ENCODE measurements at places on chromosomes 7 and 10.

GRCh38 chr7:42023262-42023661 lies 213.7 kb downstream of the GLI3 start:
- DNase-seq = no peak
- no peaks in the 10 kb centered on the region for H3K4me1 ChIP-seq
- no peak overlapping the region for H3K27ac ChIP-seq
- no peaks in the 10 kb centered on the region for H3K27me3 ChIP-seq

DNA sequence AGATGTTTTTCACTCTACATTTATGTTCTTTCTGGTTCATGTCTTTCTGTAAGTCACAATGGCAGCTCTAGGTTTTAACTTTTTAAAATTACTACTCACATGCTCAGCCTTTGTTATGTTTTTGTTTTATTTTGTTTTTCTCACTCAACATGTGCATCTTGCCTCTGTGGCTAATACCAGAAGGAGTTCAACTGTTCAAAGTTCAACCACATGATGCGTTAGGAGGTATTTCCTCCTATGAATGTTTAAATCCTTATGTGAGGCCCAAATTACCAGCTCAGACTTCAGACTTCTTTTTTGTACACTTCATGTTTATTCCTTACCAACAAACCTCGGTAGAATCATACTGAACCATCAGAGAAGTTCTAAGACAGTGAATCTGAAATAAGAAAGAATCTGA lies 151.6 kb downstream of the MALRD1 start:
- no peak overlapping the region for H3K27ac ChIP-seq
- no peak for DNase-seq
- no peak overlapping the region for H3K4me3 ChIP-seq

GRCh38 chr10:13630231-13630630 lies 43.5 kb downstream of the PRPF18 start:
- H3K27ac ChIP-seq = no peak overlapping the region
- H3K4me3 ChIP-seq = no peak overlapping the region
- no peak for DNase-seq
- peaks cover 9% of the 10 kb centered on the region for H3K4me1 ChIP-seq
- peaks cover 8% of the 10 kb centered on the region for H3K36me3 ChIP-seq
- H3K27me3 ChIP-seq = no peaks in the 10 kb centered on the region

- no peak overlapping the region for H3K4me3 ChIP-seq
- H3K36me3 ChIP-seq = no peaks in the 10 kb centered on the region
- H3K27ac ChIP-seq = no peak overlapping the region
- no peak for DNase-seq
Measured at GRCh38 chr7:69827558-69827957, 229.3 kb downstream of the AUTS2 start.

DNA sequence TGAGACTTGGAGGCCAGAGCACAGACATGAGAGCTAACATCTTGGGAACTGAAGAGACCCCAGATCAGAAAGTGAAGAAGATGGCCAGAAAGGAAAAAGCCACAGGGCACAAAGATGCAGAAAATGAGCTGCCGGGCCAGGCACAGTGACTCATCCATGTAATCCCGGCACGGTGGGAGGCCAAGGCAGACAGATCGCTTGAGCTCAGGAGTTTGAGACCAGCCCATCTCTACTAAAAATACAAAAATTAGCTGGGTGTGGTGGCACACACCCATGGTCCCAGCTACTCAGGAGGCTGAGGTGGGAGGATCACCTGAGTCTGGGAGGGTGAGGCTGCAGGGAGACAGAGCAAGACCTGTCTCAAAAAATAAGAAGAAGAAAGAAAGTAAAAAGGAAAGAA lies 81.4 kb upstream of the MGMT start:
- H3K27me3 ChIP-seq = no peaks in the 10 kb centered on the region
- H3K27ac ChIP-seq = no peak overlapping the region

GRCh38 chr10:13784067-13784466 lies 197.3 kb downstream of the PRPF18 start:
- H3K27ac ChIP-seq = no peak overlapping the region
- H3K4me1 ChIP-seq = peaks cover 13% of the 10 kb centered on the region
- no peaks in the 10 kb centered on the region for H3K36me3 ChIP-seq
- no peak overlapping the region for H3K4me3 ChIP-seq
- no peak for DNase-seq
- H3K27me3 ChIP-seq = no peaks in the 10 kb centered on the region

DNA sequence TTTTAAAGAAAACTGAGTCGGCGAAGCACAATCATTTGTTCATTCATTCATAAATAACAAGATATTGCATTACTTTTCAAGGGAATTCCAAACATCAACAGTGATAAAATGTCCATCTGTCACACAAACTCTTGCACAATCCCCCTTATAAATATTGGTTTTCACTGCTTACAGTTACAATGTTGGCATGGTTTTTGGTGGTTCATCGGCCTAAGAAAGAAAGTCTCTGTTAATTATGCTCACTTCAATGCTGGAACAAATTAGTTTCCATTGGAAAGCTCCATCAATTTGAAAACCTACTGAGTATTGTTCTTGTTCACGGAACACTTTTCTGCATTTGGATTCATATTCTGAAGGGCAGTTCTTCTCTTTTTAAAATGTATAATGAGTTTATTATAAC lies 188.5 kb downstream of the JAZF1 start:
- H3K36me3 ChIP-seq = no peaks in the 10 kb centered on the region
- no peaks in the 10 kb centered on the region for H3K27me3 ChIP-seq
- peaks cover 2% of the 10 kb centered on the region for H3K4me1 ChIP-seq
- no peak overlapping the region for H3K4me3 ChIP-seq
- DNase-seq = no peak
- no peak overlapping the region for H3K27ac ChIP-seq

DNA sequence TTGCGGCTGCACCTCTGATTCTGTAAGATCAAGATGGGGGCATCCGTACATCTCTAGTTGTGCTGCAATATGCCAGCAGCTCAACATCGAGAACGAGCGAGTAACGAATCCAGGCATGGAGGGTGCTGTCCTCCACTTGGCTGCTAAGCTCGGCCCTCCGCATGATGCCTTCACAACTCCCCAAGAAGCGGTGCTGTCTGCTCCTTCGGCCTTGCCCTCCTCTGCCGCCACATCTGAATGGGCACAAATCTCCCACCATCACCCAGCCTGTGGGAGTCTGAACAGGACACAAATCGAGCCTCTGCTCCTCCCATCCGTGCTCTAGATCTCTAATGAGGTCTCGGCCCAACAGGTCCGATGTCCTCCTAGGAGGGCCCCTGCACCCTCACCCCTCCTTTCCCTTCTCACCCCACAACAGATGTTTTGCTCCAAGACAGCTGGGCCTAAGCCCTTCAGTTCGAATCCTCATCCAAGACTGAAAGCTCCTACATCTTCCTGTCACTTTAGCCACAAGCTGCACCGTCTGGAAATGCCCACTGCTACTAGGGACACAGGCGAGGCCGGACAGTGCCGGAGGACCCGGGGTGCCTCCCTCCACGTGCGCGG lies 86.7 kb downstream of the ZNF33B start:
- H3K27ac ChIP-seq = no peak overlapping the region
- DNase-seq = no peak
- no peaks in the 10 kb centered on the region for H3K27me3 ChIP-seq
- H3K4me3 ChIP-seq = peak overlapping the region; percentile 87
- H3K4me1 ChIP-seq = peaks cover 6% of the 10 kb centered on the region

- DNase-seq = no peak
- H3K4me3 ChIP-seq = peak overlapping the region; percentile 60
- no peaks in the 10 kb centered on the region for H3K36me3 ChIP-seq
- peak overlapping the region; percentile 52 for H3K27ac ChIP-seq
- H3K4me1 ChIP-seq = peaks cover 10% of the 10 kb centered on the region
- no peaks in the 10 kb centered on the region for H3K27me3 ChIP-seq
Measured at GRCh38 chr10:4034907-4035598, 250.0 kb upstream of the KLF6 start.

- H3K36me3 ChIP-seq = peaks cover 21% of the 10 kb centered on the region
- H3K27ac ChIP-seq = peak overlapping the region; percentile 95
- peak overlapping the region; percentile 56 for H3K4me3 ChIP-seq
- DNase-seq = no peak
Measured at GRCh38 chr10:62050346-62050892, 148.9 kb downstream of the ARID5B start.

GRCh38 chr7:149254181-149254858 lies 7.7 kb upstream of the ZNF783 start:
- H3K36me3 ChIP-seq = peaks cover 61% of the 10 kb centered on the region
- H3K27me3 ChIP-seq = no peaks in the 10 kb centered on the region
- DNase-seq = no peak
- H3K27ac ChIP-seq = no peak overlapping the region
- H3K4me3 ChIP-seq = no peak overlapping the region

GRCh38 chr10:120641695-120642094 lies 184.7 kb downstream of the PLPP4 start:
- no peak overlapping the region for H3K27ac ChIP-seq
- no peak for DNase-seq
- no peaks in the 10 kb centered on the region for H3K27me3 ChIP-seq
- no peaks in the 10 kb centered on the region for H3K36me3 ChIP-seq
- no peak overlapping the region for H3K4me3 ChIP-seq

GRCh38 chr10:68870061-68870460 lies 31.1 kb upstream of the DDX50 start:
- H3K27ac ChIP-seq = no peak overlapping the region
- no peak for DNase-seq
- no peaks in the 10 kb centered on the region for H3K36me3 ChIP-seq
- H3K27me3 ChIP-seq = no peaks in the 10 kb centered on the region
- H3K4me1 ChIP-seq = no peaks in the 10 kb centered on the region

DNA sequence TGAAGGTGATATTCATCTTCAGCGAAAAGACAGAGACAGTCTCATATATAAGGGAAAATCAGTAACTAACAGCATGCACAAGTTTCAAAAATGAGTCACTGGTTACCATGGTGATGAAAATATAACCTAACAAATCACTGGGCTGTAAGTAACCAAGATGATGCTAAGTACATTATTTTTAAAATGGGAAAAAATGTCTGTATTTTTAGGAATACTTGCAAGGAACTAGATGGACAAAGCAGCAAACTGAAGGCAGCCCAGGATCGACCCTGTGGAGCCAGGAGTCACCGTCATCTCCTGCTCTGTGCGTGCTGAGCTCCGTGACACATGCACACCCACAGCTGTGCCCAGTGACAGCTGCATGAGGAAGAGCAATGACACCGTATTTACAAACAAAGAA lies 137.3 kb downstream of the ELMO1 start:
- no peaks in the 10 kb centered on the region for H3K36me3 ChIP-seq
- no peak for DNase-seq
- H3K4me1 ChIP-seq = no peaks in the 10 kb centered on the region
- H3K4me3 ChIP-seq = no peak overlapping the region
- no peaks in the 10 kb centered on the region for H3K27me3 ChIP-seq

DNA sequence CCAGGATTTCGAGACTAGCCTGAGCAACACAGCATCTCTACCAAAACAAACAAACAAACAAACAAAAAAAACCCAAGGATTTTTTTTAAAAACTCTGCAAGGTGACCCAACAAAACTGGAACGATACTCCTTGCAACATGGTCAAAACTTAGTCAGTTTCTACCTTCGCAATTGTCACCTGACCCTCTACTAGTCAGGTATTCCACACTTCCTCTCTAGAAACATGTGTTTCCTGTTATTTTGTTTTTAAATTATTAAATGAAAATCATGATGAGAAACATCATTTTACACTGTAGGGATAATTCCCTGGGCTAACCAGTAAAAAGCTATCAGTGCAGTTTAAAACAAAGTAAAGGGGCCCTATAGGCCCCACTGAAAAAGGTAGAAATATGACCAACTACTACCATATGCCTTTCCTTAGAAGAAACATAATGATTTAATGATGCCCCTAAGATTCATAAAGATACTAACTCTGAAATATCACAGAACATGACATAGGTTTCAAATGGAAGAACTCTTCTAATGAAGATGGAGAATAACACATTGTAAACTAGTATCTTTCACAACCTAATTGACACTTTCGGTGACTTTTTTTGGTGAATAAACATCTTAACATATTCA lies 8.7 kb downstream of the BRAF start:
- no peaks in the 10 kb centered on the region for H3K27me3 ChIP-seq
- H3K27ac ChIP-seq = no peak overlapping the region
- no peak for DNase-seq
- no peaks in the 10 kb centered on the region for H3K4me1 ChIP-seq
- H3K4me3 ChIP-seq = no peak overlapping the region

GRCh38 chr10:97059006-97059871 lies 126.5 kb downstream of the SLIT1 start:
- no peaks in the 10 kb centered on the region for H3K36me3 ChIP-seq
- DNase-seq = no peak
- no peaks in the 10 kb centered on the region for H3K27me3 ChIP-seq
- no peaks in the 10 kb centered on the region for H3K4me1 ChIP-seq
- H3K4me3 ChIP-seq = no peak overlapping the region
- no peak overlapping the region for H3K27ac ChIP-seq

DNA sequence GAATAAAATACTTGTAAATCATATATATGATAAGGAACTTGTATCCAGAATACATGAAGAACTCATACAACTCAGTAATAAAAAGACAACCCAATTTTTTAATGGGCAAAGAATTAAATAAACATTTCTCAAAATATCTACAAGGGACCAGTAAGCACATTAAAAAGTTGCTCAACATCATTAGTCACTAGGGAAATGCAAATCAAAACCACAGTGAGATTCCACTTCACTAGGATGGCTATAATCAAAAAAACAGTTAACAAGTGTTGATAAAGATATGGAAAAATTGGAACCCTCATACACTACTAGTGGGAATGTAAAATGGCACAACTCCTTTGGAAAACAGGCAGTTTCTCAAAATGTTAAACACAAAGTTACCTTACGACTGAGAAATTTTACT lies 40.3 kb upstream of the YAE1 start:
- H3K27ac ChIP-seq = no peak overlapping the region
- no peak overlapping the region for H3K4me3 ChIP-seq
- H3K36me3 ChIP-seq = no peaks in the 10 kb centered on the region
- no peaks in the 10 kb centered on the region for H3K27me3 ChIP-seq
- H3K4me1 ChIP-seq = no peaks in the 10 kb centered on the region

GRCh38 chr10:44070282-44070681 lies 314.6 kb downstream of the CXCL12 start:
- no peaks in the 10 kb centered on the region for H3K27me3 ChIP-seq
- no peak overlapping the region for H3K27ac ChIP-seq
- no peak overlapping the region for H3K4me3 ChIP-seq
- DNase-seq = peak; percentile 78
- peaks cover 14% of the 10 kb centered on the region for H3K4me1 ChIP-seq
- H3K36me3 ChIP-seq = no peaks in the 10 kb centered on the region

- no peak overlapping the region for H3K27ac ChIP-seq
- no peaks in the 10 kb centered on the region for H3K27me3 ChIP-seq
- H3K4me3 ChIP-seq = no peak overlapping the region
- no peaks in the 10 kb centered on the region for H3K4me1 ChIP-seq
- no peaks in the 10 kb centered on the region for H3K36me3 ChIP-seq
Measured at GRCh38 chr7:137613006-137613525, 233.7 kb downstream of the DGKI start.

DNA sequence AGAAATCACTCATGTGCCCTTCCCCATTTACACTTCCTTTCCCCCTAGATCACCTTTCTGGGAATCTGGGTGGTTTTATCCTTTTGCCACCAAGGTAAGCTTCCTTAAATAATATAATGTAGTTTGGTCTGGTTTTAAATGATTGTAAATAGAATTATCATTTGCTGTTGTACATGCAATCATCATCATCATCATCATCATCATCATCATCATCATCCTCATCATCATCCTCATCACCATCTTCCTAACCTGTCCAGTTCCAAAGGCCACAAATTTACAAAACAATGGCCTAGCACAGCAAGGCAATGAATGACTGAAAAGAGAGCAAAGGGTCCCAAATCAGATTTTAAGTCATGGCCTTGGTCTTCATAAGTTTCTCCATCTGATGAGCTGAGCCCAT lies 329.7 kb downstream of the PLXNA4 start:
- no peak overlapping the region for H3K27ac ChIP-seq
- no peaks in the 10 kb centered on the region for H3K36me3 ChIP-seq
- DNase-seq = no peak
- peaks cover 4% of the 10 kb centered on the region for H3K4me1 ChIP-seq
- no peaks in the 10 kb centered on the region for H3K27me3 ChIP-seq

- no peaks in the 10 kb centered on the region for H3K4me1 ChIP-seq
- H3K27ac ChIP-seq = no peak overlapping the region
- no peaks in the 10 kb centered on the region for H3K27me3 ChIP-seq
Measured at GRCh38 chr10:68800211-68800610, 27.1 kb upstream of the STOX1 start.

Measured in ascending aorta (tissue), 2 donors.